ENCODE measurements at places on chromosomes 16 and 17.

DNA sequence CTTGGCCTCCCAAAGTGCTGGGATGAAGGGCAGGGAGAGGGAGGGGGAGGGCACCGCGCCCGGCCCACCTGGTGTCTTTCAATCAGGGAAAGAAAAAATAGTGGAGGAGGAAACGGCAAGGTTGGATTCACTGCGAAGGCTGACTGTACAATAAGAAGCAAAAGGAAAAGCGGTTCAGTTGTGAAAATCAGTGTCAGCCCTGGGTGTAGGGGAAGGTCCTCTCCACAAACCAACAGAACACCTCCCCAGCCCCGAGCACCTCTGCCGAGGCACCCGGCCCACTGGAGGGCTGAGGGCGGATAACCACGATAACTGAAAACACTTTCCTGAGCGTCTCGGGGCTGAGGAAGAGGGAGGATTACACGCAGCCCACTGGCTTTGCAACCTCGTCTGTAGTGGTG, 1.4 kb upstream of the SPG7 start:
- peak; percentile 43 for DNase-seq

DNA sequence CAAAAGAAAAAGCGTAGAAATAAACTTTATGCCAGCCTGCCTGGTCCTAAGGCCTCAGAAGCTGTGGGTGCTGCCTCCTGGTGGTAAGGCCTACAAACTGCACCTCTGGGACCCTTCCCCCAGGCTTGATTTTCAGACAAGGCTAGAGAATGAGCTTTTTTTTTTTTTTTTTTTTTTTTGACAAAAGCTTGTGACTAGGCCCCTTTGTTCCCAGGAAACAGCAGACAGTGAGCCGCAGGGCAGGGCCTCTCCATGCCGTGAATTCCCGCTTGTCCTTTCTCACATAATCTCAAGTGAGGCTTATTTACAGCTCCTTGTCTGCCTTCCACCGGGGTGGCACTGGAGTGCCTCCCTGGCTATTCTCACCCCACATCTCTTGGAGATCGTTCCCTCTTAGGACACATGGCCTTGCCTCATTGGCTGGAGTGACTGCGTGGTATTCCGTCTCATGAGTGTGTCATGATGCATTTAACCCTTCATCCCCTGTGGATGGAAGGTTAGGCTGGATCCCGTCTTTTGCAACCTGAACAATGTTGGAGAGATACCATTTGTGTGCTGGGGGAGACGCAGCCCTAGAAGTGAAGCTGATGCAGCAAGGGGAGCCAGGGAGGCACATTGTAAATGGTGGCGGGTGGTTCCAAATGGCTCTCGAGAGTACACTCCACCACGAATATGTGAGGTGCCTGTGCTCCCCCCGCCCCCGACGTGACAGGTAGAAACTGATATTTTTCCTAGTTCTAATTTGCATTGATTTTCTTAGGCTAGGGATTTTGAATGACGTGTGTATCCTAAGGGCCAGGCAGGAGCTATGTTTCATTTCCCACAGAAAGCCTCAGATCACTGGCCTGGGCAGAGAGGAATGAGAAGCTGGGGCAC, 49.6 kb downstream of the USP22 start:
- peak; percentile 68 for DNase-seq

DNA sequence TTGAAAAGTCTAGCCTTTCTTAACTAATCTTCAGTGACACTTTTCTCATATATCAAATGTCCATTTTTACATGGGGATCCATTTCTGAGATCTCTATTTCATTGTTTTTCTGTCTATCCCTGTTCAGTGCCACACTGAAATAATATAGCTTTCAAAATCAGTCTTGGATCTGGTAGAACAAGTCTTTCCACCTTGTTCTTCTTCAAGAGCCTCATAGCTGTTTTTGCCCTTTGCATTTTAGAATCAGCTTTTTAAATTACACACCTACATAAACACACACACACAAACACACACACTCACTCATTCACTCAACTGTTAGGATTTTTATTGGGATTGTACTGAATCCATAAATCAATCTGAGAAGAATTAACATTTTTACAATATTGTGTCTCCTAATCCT, 19.2 kb downstream of the GSDMB start:
- DNase-seq = no peak

- no peak for DNase-seq
Measured at GRCh38 chr16:87836844-87837581, 32.3 kb downstream of the SLC7A5 start.

GRCh38 chr17:81244358-81245023, 5.4 kb downstream of the NDUFAF8 start:
- DNase-seq = no peak
